ENCODE measurements at places on chromosomes 6 and 20.

DNA sequence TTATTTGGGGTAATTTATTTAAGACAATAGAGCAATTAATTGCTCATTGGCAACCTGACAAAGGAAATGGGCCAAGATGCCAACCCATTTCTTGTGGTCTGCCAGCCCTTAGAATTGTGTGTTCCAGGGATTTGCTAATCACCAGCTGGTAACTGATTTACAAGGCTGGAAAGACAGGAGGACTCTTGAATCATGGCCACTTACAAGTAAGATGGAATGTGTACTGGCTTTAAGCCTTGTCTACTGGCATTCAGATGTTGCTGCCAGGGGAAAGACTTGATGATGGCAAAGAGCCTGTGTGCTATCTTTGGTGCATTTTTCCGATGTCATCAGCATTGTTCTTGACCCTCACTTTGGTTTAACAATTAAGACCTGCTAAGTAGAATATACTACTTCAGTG, 91.0 kb downstream of the BCKDHB start:
- DNase-seq, result no peak

- DNase-seq, result no peak
Measured at GRCh38 chr6:29739136-29739881, 16.1 kb downstream of the HLA-F start.

DNA sequence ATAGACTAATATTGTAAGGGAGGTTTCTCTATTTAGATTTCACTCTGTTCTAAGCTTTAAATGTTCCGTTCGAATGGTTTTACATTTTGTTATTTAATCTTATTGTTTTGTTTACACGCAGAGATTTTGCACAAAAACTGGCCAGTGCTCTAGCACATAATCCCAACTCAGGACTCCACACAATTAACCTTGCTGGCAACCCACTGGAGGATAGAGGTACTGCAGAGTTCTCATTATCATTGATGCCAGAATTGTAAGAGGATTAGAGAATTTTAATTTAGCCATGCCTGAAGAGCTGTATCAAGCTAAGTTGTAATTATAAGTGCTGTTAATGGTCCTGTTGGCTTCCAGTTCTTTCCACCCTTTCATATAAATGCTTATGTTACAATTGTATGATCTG, 179.7 kb upstream of the SCGN start:
- peak; percentile 24 for DNase-seq

- DNase-seq, result no peak
Measured at GRCh38 chr6:135703621-135704020, 147.9 kb upstream of the PDE7B start.

DNA sequence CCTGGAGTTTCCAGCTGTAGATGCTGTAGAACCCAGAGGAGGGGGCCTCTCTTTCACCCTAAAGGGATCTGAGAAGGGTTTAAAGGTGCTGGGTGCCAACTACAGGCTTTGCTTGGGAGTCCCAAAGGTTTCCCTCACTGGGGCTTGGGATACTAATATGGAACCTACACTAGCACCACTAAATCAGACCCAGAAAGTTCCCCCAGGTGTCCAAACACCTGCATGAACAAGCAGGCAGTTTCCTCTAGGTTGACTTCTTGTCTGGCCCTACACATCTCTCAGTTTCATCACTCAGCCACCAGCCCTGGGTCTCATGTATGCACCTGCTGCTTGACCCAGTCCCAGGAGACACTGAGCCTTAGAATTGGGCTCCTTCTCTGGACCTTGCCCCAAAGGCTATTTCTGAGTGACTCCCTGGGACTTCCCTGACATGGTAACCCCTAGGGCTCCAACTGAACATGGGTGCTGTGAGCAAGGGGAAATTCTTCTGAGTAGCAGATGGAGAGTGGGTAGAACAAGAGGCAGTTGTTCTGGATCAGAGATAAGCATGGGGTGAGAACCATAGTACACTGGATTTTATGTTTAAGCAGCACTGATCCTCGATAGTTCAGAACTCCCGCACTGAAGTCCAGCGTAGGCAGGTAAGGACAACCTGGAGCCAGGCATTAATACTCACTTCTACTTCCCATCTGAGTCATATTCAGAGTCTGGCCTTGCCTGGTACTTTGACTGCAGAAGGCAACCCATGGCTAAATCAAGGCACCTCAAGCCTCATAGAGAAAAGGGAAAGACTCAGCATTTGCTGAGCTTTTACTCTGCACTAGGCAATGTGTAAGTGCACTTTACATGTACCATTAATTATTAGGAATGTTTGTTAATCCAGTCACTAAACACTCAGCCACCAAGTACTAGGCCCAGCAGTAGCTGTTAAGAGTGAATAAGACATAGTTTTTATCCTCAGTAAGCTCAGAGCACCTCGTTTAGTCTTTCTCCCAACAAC, 16.8 kb downstream of the BCL2L1 start:
- DNase-seq, result no peak

DNA sequence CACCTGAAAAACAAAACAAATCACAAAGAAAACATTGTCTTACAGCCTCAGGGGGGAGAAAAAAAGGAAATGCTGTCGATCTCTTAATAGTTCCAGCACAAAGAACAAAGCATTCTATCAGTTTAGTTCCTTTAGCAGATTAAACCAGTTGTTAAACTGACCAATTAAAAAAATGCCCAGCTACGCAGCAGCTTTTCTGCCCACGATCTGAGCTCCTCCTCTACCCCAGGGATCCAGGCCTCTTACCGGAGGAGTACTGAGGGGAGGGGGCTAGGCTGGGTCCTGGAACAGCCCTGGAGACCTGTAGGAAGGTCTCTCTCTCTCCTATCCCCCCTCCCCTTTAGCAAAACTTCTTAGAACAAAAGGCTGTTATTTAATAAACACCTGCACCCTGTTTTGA, 13.4 kb downstream of the PTK7 start:
- no peak for DNase-seq

GRCh38 chr6:125791151-125791819, 525 bp downstream of the NCOA7 start:
- peak; percentile 70 for DNase-seq

GRCh38 chr6:144644776-144645175, 359.6 kb downstream of the UTRN start:
- no peak for DNase-seq
